ENCODE measurements at places on chromosomes 16 and 17.
A peak's percentile ranks its signal among the peaks of the same experiment; 100 is the strongest.

GRCh38 chr17:4358154-4358553, 8.3 kb downstream of the UBE2G1 start:
- DNase-seq: no peak

GRCh38 chr16:88861359-88861758, 4.4 kb downstream of the TRAPPC2L start:
- DNase-seq: no peak

- DNase-seq: no peak
Measured at GRCh38 chr17:72955391-72956140, 136.9 kb downstream of the SLC39A11 start.

DNA sequence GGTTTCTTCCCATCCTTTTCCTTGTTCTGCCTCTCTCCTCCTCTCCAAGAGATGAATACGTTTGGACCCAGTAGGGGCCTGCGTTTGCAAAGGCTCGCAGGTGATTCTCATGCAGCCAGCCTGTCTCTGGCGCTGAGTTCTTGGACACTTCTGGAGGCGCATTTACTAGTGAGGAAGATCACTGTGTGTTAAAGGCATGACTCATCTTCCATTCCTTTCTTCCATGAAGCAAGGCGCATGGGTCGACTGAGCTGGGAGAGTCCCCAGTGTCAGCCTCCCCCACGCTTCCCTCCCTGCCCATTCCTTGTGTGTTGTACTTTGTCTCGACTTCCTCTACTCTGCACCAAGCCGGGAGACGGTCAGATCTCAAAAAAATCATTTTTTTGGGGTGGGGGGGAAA, 159.9 kb upstream of the EEF2KMT start:
- DNase-seq: no peak

- DNase-seq: no peak
Measured at GRCh38 chr17:49670641-49671040, 7.3 kb downstream of the SPOP start.

GRCh38 chr17:75998327-75998795, 2.3 kb upstream of the CDK3 start:
- DNase-seq: no peak

DNA sequence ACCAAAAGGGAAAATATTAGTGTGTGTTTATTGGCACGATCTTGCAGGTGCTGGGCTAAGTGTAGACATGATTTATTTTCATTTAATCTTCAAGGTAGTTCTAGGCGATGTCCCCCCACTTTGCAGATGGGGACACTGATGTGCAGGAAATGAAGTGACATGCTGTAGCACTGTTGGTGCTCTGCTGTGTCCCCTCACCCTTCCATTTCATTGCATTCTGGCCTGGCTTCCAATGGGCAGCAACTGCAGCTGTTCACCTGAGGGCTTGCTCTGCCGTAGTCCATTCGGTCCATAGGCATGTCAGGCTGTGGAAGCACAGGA, 123.9 kb downstream of the PRKCB start:
- DNase-seq: no peak

DNA sequence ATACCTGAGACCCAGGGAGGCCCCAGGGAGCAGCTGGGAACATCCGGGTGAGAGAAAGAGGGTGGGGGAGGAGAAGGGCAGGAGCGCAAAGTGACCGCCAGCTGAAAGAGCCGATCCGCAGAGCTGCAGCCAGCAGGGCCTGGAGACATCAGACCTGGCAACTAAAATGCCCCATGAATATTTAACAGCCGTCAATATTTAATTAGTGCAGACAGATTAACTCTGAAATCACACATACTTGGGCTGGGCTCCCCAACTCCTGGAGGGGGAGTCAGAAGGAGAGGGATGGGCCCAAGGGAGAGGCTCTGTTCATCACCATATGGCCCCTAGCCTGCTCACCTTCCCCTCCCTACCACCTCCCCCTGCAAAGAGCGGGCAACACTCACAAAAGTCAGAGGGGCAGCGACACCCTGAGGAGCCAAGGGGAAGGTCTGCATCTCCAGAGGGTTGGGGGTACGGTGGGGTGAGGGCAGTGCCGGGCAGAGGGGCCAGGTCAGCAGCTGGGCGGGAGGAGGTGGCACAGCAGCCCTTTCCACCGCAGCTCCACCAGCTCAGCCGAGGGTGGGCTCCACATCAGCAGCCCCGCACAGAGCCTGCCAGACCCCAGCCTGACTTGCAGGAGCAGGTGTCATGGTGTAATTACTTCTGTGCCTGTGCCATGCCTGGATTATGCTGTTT, 61.9 kb upstream of the CCL1 start:
- DNase-seq: no peak

GRCh38 chr17:49566668-49567071, 9.0 kb upstream of the NXPH3 start:
- DNase-seq: no peak

- DNase-seq: no peak
Measured at GRCh38 chr17:7984904-7985303, 17.5 kb upstream of the GUCY2D start.

- peak; percentile 10 for DNase-seq
Measured at GRCh38 chr17:59746849-59747445, 39.5 kb downstream of the VMP1 start.

- peak; percentile 97 for DNase-seq
Measured at GRCh38 chr17:19346351-19347255, 15.9 kb downstream of the B9D1 start.

DNA sequence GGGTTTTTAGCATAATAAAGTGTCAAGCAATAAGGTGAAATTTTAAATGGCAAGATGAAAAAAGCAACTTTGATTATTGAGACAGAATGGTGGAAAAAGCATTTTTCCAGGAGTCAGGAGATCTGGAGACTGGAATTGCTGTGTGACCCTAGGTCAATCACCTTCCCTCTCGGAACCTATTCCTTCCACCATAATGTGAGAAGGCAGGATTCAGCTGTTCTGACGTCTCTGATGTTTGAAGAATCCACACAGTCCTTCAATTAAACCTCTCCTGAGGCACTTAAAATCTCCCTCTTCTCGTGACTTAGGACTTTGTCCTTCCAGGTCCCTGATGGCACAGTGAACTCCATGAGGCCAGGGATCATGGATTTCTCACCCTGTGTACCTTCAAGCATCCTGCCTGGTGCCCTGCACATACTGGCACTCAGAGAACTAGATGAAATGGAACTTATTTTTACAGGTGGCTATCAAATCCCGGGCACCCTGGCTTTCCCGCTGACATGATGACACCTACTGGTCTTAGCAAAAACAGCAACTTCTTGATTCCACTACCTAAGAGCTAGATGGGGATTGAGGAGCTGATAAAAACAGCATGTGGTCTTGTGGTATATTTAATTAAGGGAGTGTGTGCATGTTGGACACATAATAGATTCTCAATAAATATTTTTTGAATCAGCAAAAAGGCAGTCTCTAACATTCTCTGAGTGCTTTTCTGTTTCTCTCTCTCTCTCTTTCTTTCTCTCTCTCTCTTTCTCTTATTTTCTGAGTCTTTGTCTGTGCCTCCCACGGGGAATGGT, 2.3 kb upstream of the CCDC182 start:
- peak; percentile 69 for DNase-seq

DNA sequence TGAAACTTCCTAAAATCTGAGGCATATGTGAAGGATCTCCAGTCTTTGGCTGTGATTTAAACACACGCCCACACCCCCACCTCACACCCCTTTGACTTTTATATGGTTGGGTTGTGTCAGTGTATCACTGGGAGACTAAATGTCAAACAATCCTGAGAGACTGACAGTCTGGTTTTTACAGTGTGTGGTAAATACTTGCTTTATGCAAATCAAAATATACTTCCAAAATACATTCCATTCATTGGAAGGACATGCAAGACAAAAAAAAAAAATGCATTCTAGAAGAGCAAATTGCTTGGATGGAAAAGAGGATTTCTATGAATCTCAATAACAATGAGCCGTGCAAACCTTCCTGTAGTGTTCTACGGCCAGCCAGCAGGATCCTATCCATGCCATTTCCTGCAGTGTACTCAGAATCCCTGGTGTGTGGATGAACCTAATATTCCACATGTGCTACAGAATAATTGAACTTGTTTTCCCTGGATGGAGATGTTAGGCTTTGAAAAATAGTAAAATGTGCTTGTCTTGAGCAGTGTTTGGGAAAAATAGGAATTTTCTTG, 602.1 kb upstream of the GOT2 start:
- no peak for DNase-seq

- DNase-seq: no peak
Measured at GRCh38 chr16:83903751-83904150, 4.8 kb downstream of the MLYCD start.

DNA sequence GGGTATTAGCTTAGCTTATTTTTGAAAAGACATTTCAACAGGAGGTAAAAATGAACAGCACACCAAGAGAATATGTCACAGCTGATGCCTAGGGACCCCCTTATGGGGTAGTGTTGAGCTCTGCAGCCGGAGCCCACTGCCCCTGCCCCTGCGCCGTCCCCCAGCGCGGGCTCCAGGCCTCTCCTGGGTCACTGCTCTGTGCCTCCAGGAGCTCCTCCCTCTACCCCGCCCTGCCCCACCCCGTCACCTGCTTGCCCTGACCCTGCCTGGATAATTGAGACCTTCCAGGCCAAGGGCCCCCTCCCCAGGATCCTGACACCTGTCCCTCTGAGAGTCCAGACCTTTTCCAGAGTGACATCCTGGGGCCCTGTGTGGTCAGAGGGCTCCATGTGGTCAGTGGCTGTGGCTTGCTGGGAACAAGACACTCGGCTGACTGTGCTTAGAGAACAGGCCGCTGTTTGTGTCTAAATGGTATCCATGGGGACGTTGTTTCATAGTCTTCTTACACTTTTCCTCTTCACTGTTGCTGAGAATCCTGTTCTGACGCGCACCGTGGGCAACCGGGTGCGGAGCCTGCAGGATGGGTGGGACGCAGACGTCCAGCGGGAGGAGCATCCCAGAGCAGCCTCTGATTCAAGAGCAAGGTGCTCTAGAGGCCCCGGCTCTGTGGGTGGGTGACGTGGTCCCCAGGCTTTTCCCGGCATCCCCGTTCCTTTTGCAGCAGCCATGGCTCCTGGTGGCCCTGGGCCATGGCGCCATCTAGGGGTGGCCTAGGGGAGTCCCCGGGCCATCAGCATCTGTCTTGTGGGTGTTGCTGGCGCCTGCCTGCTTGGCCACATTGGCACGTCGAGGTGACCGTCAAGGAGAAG, 20.0 kb upstream of the WFIKKN1 start:
- DNase-seq: no peak

GRCh38 chr17:17843096-17843495, 6.3 kb upstream of the SREBF1 start:
- DNase-seq: no peak

- no peak for DNase-seq
Measured at GRCh38 chr16:85092309-85092708, 20.0 kb downstream of the CIBAR2 start.

DNA sequence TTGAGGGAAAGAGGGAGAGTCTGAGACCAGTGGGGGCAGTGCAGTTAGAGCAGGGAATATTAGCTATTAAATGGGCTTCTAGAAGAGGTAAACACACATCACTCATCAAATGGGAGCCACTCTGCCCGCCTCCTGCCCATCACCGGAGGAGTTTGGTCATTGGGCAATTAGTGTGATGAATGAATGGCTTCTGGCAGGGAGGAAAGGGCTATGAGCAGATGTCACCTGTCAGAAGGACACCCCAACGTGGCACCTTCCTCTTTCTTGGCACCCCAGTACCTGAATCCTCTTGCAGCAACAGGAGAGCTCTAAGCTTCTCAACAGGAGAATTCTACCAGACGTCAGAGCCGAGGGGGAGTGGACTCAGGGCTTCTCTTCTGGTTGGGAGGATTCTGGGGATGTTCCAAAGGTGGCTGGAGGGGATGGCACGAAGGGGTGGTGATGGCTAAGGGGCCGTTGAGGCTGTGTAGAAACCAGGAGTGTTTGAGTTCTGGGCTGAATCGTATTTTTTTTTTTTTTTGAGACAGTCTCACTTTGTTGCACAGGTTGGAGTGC, 11.0 kb downstream of the C1QTNF1 start:
- no peak for DNase-seq

DNA sequence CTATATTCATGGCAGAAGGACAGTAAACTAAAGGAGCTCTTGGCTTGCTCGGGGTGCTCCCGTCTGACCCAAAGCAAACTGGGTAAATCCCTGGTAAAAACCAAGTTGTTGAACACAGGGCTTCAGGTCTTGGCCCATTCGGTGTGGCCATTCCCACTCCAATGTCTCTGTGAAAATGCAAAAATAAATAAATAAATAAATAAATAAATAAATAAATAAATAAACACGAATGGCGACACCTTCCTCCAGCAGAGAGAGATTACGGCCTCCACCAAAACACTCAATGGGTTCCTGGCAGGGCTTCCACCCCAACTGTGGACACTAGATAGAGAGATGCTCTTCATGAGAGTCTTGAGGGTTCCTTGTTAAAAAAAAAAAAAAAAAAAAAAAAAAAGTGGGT, 325.3 kb downstream of the SOX9 start:
- DNase-seq: no peak

DNA sequence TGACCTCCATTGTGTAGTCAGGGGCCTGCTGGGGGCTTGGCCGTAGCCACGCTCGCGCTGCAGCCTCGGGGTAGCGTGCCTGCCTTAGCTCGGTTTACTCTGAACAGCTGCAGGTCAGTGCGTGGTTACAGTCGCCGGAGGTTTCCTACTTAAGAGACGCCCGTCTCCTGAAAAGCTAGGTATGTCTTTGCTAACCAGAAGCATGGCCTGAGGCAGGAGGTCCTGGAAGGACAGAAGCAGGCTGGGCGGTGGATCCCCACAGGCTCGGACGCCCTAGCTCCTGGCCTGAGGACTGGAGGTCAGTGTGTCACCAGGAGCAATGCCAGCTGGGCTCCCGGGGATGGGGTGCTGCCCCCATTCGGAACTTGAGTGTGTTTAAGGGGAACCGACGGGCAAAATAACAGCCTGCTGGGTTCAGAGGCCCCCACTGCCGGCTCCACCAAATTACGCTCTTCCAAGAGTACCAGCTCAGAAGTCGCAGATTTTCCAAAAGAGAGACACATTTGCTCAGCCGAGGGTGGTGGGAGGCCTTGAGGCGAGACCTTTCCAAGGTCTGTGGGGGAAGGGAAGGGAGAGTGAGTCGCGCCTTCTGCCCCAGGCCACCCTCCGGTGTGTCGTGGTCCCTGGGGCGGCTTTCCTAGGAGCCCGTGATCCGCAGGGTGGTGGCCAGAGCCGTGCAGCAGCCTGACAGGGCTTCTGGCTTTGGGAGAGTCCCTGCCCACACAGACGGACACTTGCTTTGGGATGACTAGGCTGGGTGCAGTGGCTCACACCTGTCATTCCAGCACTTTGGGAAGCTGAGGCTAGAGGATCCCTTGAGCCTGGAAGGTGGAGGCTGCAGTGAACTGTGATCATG, 3.9 kb upstream of the GNG13 start:
- DNase-seq: no peak

DNA sequence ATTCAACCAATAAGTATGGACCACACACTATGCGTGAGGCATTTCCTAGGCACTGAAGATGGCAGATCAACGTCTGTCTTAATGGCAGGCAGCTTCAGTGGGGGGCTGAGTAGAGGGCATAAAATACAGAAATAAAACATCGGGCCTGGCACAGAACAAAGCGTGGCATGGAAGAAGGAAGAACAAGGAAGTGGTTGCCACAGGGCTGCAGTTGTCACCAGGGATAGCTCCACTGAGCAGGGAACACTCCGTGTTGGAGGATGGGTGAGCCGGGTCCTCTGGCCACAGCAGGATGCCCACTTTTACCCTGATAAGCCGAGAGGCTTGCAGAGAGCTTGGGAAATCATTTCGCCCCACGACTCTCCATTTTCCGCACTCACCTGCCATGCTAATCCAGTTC, 6.3 kb downstream of the CDIP1 start:
- no peak for DNase-seq
